ENCODE measurements at places on chromosomes 1 and 21. TPM values are rescaled to one million over a fixed set of nuclear protein-coding genes. Genes with fewer than 3 reads are reported as not detected.

The HCN3 gene
- total RNA-seq: 15.0 TPM

The REG4 gene
- total RNA-seq: not detected

The LEPROT gene
- total RNA-seq: 23.8 TPM

The TSEN15 gene
- 21.1 TPM for total RNA-seq

The TRIM45 gene
- total RNA-seq: 3.9 TPM

The HPDL gene
- total RNA-seq: 1.7 TPM

The IGSF21 gene
- total RNA-seq: 32.0 TPM

The EDN2 gene
- total RNA-seq: not detected

The DMBX1 gene
- not detected for total RNA-seq

The TRAF3IP3 gene
- total RNA-seq: 0.49 TPM

The AGT gene
- total RNA-seq: 6.4 TPM

The CA6 gene
- not detected for total RNA-seq

The OR2M3 gene
- total RNA-seq: under 0.01 TPM

The DHRS3 gene
- total RNA-seq: 6.9 TPM

The ANXA9 gene
- total RNA-seq: not detected

The COP1 gene
- total RNA-seq: 82.4 TPM

The NBPF10 gene
- 0.74 TPM for total RNA-seq

The SLC44A3 gene
- 1.7 TPM for total RNA-seq

The SV2A gene
- 72.0 TPM for total RNA-seq

The C1QTNF12 gene
- total RNA-seq: 0.25 TPM

The SLAMF1 gene
- total RNA-seq: not detected

The BACE2 gene
- 5.4 TPM for total RNA-seq

The OR2T35 gene
- total RNA-seq: not detected

The OXCT2 gene
- total RNA-seq: 0.49 TPM

The KCNA3 gene
- 20.2 TPM for total RNA-seq

The INKA2 gene
- total RNA-seq: 2.7 TPM

The NR1I3 gene
- total RNA-seq: under 0.01 TPM

The ZBTB8A gene
- 27.0 TPM for total RNA-seq

The TNFSF4 gene
- total RNA-seq: 0.74 TPM

The BRINP2 gene
- 17.0 TPM for total RNA-seq

The RBP7 gene
- not detected for total RNA-seq

The ASCL5 gene
- not detected for total RNA-seq

The VAMP3 gene
- 24.8 TPM for total RNA-seq

The TNNI3K gene
- total RNA-seq: 9.6 TPM

The ADGRL4 gene
- total RNA-seq: 4.9 TPM

The C2CD2 gene
- 8.4 TPM for total RNA-seq

The C1orf232 gene
- not detected for total RNA-seq

The FCMR gene
- 0.25 TPM for total RNA-seq

The NKAIN1 gene
- total RNA-seq: 27.0 TPM
